Hepatocyte (in vitro differentiated cells): ENCODE measurements at places on chromosomes 12 and 14.
A peak's percentile ranks its signal among the peaks of the same experiment; 100 is the strongest.

- no peak for DNase-seq
Observed at GRCh38 chr12:113397497-113398197, 6.0 kb downstream of the SDS start.

DNA sequence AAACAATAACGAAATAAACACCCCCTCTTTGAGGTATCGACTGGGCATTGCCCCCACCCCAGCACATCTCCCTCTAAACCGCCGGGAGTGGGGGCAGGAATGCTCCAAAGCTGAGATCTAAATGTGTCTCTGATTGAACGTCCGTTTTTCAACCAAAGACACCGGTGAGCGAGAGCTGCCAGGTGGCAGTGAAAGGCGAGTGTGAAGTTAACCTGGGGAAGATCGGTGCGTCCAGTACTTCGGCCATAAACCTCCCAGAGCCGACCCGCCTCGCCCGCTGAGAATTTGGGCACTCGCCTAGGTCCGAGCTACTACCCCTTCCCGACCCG is 625 bp downstream of the ANGEL1 start:
- no peak for DNase-seq

- DNase-seq = peak; percentile 23
Observed at GRCh38 chr12:81610955-81611889, 147.9 kb downstream of the PPFIA2 start.

DNA sequence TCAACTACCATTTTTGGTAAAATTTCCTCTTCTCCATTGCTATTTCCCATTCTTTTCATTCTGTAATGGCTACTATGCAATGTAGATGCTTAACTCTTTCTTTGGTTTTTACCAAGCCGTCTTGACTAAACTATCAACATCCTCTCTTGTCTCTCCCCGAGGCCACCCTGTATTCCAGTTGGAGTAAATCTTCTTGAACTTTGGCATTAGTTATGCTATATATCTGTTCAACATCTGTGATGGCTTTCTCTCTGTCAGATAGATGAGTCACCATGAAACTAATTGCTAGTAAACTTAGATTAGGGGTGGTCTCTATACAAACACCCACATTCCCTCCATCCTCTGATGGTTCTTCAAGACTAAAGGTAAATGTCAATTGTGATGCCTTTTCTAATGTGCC is 63.4 kb downstream of the LMO3 start:
- no peak for DNase-seq

GRCh38 chr12:121237415-121237814 is 27.5 kb downstream of the P2RX4 start:
- no peak for DNase-seq

DNA sequence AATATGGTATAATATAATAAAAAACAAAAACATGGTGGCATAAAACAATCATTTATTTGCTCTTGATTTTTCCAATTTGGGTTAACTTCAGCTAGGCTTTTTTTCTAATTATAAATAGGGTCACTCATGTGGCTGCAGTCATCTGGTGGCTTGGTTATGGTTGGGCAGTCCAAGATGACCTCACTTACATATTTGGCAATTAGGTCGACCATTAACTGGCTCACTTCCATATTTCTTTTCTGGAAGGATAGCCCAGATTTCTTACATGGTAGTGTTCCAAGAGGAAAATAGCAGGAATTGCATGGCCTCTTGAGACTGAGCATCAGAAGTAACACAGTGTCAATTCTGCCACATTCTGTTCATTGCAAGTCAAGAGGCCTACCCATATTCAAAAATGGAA is 153.4 kb downstream of the FUT8 start:
- no peak for DNase-seq

DNA sequence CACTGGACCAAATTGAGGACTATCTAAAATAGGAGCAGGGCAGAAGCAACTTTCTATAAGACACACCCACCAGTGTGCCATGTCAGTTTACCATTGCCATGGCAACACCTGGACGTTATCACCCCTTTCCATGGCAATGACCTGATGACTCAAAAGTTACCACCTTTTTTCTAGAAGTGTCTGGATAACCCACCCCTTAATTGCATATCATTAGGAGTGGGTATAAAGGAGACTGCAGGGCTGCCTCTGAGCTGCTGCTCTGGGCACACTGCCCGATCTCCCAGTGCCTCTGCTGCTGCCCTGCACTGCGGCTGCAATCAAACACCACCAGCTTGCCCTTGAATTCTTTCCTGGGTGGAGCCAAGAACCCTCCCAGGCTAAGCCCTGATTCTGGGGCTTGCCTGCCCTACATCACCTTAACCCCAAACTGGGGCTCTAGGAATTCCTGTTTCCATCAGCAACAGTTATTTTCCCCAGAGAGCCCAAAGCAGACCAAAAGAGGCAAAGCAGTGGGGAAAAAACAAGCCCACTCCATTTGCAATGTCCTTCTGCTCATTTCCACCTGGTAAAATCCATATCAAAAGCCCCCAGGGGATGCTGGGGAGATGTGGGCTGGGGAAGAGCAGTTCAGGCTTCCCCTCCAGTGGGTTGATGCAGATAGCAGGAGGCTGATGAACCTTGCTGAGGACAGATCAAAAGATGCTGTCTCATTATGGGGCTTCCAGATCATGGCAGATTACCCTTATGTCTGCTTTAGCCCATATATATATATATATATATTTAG is 129.5 kb upstream of the NCOR2 start:
- no peak for DNase-seq

GRCh38 chr12:62512901-62513300 is 46.3 kb downstream of the MON2 start:
- no peak for DNase-seq

- DNase-seq = peak; percentile 22
Observed at GRCh38 chr14:56794557-56795283, 15.6 kb downstream of the OTX2 start.

- no peak for DNase-seq
Observed at GRCh38 chr12:108099073-108099472, 30.0 kb upstream of the WSCD2 start.

DNA sequence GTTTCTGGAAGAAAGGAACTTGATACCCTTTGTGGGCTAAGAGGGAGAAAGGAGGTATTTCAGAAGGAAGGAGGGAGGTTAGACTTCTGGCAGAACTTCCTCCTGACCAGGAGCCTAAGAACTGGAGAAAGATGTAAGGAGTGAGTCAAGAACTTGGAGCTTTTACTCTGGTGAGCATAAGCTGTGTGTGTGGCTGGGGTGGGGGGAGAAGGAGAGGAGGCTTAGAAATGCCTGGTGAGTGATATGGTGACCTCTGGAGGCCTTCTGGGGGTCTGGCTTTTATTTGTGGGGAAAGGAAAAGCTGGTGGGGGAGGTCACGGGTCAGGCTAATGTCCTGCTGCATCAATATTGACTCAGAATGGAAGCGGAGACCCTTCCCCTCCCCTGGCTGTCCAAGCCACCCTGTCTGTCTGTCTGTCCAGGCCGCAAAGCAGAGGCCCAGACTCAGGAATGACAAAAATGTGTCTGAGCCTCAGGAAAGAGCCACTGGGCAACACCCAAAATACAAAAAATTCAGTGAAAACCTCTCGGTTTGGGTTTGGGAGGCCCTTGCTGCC is 4.8 kb downstream of the LRP1 start:
- no peak for DNase-seq

DNA sequence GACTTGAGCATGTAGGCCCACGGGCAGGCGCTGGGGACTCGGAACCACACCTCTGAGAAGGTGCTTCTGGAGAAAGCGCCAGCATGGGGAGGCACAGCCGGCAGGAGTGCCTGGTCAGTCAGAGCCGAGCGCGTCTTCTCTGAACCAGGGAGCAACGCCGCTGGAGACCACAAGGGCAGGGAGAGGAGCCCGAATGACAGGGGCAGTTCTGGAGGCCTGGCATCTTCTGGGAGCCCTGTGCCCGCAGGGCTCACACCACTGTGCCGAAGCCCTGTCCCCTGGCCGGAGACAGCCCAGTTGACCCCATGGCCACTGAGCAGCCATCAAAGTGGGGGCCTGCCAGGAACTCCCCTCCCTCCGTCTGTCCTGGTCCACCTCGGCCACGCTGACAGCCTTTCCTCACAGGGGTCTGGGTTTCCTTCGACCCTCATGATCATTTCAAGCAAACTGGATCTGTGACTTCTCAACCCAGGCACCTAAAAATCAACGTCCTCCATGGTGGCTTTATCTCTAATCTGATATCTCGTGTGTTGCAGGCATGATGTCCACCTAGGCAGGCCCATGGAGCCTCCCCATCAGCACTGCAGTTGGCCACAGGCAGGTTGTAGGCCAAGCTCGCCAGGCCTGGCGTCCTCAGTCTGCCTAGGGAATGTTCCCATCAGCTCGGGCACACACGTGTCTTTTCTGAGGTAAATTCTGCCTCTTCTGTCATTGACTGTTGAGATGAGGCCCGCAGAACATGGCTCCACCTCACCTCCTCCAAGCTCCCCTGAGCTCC is 299.3 kb upstream of the RTL1 start:
- DNase-seq = no peak

DNA sequence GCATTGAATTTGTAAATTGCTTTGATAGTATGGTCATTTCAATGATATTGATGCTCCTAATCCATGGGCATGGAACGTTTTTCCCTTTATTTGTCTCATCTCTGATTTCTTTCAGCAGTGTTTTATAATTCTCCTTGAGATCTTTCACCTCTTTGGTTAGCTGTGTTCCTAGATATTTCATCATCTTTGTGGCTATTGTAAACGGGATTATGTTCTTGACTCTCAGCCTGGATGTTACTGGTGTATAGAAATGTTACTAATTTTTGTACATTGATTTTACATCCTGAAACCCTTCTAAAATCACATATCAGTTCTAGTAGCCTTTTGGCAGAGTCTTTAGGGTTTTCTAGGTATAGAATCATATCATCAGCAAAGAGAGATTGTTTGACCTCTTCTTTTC is 52.6 kb downstream of the SYNE2 start:
- DNase-seq = no peak
